Non-pigmented ciliary epithelial cell (primary cell): ENCODE measurements at places on chromosomes 1 and 21.

DNA sequence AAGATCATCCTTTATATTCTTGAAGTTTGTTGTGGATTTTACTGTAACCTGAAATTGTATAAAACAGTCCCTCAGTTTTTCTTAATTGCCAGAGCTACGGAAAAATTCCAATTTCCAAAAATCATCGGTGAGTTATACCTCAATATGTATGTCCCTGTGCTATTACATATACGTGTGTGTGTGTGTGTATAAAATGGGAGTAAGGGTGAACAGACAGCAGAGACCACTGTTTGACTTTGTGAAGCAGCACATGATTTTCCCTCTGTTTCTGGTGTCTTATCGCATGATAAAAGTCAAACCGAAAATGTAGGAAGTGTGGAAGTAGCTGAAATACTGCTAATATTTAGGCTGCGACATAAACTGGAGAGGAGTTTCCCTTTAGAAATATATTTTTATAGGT lies 1.2 kb downstream of the OR2T1 start:
- no peak for DNase-seq

- DNase-seq: no peak
Measured at GRCh38 chr1:211133393-211133835, 534 bp downstream of the KCNH1 start.

- DNase-seq: no peak
Measured at GRCh38 chr1:167416506-167416905, 101.8 kb downstream of the CD247 start.

DNA sequence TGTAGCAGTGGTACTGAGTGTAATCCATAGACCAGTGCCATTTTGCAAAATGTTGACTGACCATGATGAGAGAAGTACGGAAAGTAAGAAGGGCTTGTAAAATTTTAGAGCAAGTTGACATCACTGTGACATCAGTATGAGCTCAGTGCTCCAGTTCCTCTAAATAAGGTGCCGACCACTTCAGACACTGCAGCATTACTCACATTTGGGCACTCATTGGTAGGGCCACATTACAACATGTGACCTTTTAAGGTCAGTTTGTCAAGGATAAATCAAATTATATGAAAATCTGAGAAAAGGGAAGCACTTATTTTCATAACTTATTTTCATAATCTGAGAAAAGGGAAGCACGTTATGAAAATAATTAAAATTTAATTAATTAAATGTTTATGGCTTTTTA lies 128.0 kb upstream of the ERG start:
- no peak for DNase-seq

DNA sequence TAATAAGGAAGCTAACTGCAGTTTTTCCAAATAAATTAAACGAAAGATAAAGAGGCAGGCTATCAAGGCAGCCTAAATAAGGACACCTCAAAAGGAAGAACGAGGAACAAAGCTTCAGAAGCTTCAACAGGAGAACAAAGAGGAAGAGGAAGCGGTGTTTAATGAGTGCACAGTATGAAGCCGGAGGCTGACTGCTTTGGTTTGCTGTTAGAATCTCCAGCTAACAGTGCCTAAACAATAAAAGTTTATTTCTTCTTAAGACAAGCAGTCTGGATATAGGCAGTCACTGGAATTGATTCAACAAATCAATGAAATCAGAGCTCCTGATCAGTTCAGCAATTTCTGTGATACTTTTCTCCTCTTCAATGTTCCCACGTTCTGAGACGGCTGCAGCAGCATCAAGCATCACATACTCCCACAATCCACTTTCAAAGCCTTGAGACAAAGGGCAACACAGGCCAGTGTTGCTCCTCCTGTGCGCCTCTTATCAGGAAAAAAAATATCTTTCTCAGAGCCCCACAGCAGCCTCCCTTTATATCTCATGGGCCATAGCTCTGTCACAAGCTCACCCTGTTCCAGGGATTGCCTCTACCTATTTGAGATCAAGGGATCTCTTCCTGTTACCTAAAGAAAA lies 365.6 kb upstream of the ST6GALNAC5 start:
- DNase-seq: no peak

DNA sequence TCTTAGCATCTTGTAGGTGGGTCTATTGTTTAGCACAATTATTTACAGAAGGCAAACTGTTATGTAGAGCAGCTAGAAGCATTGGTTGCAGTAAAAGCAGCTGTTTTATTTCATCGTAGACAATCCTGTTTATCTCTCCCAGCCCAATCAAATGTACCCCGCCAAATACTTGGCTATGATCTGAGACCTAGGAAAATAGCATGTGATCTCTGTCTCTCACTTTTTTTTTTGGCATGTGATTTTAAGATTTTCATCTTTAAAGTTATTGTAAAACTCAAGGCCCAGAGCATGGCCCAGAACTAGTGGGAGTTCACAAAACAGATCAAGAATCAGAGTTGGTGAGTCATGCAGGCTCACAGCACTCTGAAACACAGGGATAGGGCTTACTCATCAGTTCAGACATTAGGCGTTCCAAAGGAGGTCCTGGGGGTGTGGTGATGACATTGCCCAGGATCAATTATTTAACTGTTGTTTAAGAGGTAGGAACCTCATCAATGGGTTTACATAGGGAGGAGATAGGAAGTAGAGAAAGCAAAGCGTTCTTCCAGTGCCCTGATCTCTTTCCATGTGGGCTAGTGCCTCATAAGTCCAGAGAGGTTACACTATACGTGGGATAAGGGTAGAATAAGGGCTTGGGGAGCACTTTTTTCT lies 40.2 kb downstream of the TBX19 start:
- DNase-seq: peak; percentile 78

DNA sequence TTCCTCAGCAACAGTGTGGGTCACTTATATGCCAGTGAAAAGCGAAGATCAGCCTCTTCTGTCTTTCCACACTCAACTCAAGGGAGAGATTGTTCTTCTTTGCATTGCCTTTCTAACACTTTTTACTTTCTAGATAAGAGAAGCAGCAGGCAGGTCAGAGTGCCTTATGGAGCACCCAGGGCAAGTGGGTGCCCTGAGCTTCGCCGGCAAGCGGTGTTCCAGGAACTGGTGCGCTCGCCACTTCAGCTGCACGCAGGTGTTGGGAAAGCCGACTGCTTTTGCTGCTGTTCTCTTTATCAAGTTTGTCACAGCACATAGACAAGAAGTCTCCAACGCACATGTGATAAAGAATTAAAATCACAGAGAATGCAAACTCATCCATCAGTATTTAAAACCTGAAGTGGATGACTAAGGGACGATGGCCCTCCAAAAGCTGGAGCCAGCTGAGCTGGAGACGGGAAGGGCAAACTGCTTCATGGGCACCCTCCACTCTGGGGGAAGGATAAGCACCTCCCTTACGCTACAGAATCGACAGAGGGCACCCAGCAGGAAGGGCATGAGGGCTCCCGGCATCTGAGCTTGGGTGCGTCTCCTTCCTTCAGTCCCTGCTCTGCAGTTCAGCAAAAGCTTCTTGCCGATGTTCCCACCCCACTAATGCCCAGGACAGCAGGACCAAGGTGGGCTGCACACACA lies 20.7 kb downstream of the UBE2G2 start:
- no peak for DNase-seq

GRCh38 chr1:36306210-36306901 lies at the start of gene SH3D21:
SH3D21 (plus strand) TSS chr1:36306368; CDS start chr1:36306421, 53 bp downstream.
- DNase-seq: no peak
